Forelimb muscle (tissue), 1 donor: ENCODE measurements at places on chromosomes 3 and 15. TPM values are rescaled to one million over a fixed set of nuclear protein-coding genes. Genes with fewer than 3 reads are reported as not detected.

Gene FBXO40
- 3.4 TPM for polyA plus RNA-seq

Gene CLDND1
- polyA plus RNA-seq, result 73.8 TPM

Gene FEZF2
- not detected for polyA plus RNA-seq

Gene ITIH3
- 1.2 TPM for polyA plus RNA-seq

Gene ARPIN
- polyA plus RNA-seq, result 13.8 TPM

DNA sequence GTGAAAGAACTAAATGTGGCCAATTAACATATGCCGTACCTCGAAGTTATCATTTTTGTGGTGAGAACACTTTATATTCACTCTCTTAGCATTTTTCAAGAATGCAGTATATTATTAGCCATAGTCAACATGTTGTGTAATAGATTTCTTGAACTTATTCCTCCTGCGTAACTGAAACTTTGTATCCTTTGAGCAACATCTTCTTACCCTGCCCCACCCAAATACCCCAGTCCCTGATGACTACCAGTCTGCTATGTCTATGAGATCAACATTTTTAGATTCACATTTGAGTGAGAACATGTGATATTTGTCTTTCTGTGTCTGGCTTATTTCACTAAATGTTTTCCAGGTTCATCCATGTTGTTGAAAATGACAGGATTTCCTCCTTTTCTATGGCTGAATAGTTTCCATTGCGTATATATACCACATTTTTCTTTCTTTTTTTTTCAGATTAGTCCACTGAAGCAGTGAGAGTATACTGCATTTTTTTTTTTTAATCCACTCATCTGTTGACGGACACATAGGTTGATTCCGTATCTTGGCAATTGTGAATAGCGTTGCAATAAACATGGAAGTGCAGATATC is 12.7 kb upstream of the KBTBD8 start:
- no peak for DNase-seq

DNA sequence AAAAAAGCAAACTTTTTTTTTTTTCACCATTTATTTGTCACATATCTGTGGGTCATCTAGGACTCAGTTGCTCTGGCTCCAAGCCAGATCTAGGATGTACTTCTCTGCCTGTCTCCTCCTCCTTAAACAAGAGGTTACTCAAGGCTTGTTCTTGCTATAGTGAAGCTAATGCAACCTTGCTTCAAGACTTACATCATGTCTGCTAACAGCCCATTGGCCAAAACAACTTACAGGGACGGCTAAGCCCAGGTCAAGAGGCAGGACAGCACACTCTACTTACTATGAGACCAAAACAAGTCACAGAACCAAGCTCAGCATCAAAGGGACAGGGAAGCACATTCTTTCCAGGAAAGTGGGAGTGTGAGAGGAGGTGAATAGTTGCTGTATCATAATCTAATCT is 123.8 kb upstream of the BNIP2 start:
- no peak for DNase-seq

- DNase-seq, result no peak
Observed at GRCh38 chr3:72164635-72164978, 379.7 kb upstream of the PROK2 start.

GRCh38 chr3:149971403-149972075 is 844 bp upstream of the PFN2 start:
- peak; percentile 34 for DNase-seq

DNA sequence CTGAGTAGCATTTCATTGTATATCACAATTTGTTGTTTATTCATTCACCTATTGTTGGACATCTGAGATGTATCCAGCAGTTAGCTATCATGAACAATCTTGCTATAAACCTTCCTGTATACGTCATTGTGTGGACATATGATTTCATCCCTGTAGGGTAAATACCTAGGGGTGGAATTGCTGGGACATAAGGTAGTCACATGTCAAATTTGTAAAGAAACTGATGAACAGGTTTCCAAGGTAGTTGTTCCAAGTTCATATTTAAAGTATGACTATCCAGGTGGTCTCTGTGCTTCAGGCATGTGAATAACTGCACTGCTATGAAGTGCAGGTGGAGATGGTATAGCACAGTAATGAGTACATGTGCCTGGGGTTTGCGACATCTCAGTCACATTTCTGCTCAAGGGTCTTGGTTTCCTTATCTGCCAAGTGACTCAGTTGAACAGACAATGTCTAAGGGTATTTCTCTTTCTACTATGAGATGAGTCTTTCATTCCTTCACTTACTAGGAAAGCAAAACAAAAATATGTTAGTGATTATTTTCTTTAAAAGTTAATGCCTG is 229.0 kb upstream of the HES1 start:
- no peak for DNase-seq

GRCh38 chr3:98977520-98977919 is 76.0 kb upstream of the DCBLD2 start:
- no peak for DNase-seq

- no peak for DNase-seq
Observed at GRCh38 chr3:13716540-13717221, 163.2 kb downstream of the WNT7A start.

GRCh38 chr3:196599734-196600128 is 31.3 kb downstream of the FBXO45 start:
- DNase-seq, result no peak

GRCh38 chr15:80989081-80989517 is 520 bp downstream of the MESD start:
- no peak for DNase-seq

- DNase-seq, result no peak
Observed at GRCh38 chr15:74109713-74110112, 20.7 kb upstream of the ISLR2 start.
